Activated T-cell treated with anti-CD3 and anti-CD28 coated beads for 4 hours (primary cell): ENCODE measurements at places on chromosomes 1 and 21.

GRCh38 chr1:169526120-169526832 lies 40.5 kb upstream of the SLC19A2 start:
- no peak for DNase-seq

DNA sequence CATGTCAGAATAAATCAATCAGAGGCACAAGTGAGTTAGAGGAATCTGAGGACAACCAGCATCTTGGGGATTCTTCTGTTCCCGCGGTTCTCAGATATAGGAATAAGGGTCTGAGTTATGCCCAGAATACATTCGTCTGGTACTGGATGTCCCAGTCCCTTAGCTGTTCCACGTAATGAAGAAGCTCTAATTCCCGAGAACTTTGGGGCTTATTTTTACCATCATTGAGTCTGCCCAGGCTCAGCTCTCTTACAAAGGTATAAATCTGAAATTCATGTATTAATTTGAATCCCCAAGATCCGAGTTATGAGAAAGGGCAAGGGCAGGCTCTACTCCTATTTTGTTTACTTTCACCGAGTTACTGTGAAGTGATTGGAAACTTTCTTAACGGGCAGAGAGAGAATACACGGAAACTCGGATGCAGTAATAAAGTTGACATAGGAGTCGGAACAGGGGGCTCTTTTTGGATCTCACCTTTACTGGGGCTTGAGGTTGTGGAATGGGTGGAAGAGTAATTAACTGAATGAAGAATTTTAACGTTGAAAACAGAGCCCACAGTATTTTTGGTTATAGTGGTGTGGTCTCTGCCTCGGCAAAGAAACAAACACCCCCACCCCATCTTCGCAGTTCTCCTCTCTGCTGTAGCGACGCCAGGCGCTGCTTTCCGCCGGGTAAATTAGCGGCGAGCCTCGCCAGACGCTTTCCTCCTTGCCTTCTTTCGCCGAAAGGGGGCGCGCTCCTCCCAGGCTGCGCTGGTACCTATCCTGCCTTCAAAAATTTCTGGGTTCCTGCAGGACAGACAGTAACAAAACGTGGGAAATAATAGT lies 7.1 kb downstream of the PRRX1 start:
- no peak for DNase-seq

- DNase-seq = no peak
Measured at GRCh38 chr1:223737342-223737741, 25.0 kb downstream of the CAPN2 start.

- DNase-seq = no peak
Measured at GRCh38 chr1:173421286-173421685, 55.8 kb upstream of the PRDX6 start.

DNA sequence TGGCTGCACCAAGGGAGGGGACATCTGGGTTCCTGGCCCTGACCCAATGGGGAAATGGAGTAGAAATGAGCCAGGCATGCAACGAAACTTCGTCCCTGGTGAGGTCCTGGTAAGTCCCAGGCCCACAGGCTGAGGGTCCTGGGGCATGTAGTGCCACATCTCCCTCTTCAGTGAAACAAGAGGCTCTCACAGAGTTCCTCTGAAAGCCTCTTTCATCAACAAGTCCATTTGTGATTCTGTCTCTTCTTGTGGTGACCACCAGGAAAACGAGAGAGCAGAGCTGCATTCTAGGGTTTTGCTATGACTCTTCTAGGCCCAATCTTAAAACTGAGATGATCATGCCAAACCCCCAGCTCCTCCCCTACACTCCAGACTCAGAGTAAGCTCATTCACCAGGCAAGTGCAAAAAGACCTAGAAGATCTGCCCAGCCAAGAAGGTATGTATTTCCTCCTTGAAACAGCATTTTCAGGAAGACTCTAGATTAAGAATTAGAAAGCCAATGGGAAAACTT lies 24.3 kb upstream of the RNF220 start:
- no peak for DNase-seq

GRCh38 chr1:180188091-180188506 lies 33.4 kb downstream of the QSOX1 start:
- no peak for DNase-seq

DNA sequence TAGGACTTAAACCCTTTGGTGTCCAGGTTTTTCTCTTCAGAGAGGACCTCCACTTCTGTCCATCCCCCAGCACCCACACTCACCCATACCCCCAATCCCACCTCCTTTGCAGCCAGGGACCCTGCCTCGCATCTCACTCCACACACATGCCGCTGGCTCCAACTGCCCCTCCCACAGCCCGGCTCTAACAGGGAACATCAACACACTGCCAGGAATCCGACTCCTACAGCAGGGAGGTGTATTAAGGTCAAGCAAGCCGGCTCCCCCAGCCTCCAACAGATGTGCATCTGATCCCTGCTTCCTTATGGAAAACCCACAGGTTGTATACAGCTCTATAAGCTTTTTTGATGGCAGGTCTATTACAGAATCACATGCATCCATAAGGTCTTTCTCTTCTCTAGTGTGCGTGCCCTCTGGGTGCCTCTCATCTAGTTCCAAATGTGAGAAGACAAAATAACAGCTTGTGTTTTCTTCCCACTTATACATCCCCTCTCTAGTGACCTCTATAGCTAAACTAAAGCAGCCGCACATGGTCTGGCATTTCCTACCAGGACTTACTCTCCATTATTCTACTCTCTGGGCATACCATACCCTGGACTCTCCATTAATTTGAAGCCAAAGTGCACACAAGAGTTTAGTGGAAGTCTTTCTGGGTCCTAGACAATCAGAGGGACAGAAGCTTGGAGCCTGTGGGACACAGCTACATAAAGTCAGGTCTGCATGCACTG lies 16.3 kb downstream of the PIK3C2B start:
- no peak for DNase-seq

DNA sequence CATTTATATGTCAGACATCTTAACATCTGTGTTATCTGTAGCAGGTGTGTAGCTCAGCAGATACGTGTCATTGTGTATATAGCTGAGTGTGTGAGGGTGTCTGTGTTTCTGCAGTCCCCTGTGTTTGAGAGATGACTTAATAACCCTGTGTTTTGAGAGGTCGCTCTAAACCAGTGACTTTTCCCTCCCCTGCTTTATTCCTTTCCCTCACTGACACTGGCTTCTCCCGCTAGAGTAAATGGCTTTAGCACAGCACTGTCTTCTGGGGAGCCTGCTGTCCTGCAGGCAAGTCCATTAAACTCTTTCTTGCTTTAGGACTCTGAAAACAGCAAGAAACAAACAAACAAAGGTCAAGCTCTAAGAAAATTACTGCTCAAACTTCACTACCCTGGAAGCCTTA lies 53.0 kb downstream of the VANGL1 start:
- no peak for DNase-seq
